ENCODE measurements at places on chromosomes 2 and 18.

- DNase-seq, result no peak
Measured at GRCh38 chr2:207405150-207405549, 124.6 kb upstream of the CREB1 start.

DNA sequence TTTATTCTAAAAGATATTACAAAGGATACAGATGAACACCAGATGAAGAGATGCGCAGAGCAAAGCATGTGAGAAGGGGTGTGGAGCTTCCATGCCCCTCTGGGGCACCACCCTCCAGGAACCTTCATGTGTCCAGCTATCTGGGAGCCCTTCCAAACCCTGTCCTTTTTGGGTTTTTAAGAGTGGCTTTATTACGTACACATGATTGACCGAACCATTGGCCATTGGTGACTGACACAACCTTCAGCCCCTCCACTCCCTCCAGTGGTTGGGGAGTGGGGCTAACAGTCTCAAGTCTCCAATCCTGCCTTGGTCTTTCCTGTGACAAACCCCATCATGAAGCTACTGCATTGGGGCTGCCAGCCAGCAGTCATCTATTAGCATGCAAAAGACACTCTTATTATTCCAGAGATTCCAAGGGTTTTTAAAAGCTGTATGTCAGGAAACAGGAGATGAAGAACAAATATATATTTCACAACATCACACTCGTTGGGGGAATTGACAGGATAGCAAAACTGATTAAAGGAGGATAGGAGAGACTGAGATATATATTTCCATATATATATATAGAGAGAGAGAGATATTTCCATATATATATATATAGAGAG, 19.4 kb downstream of the IL1B start:
- no peak for DNase-seq

- no peak for DNase-seq
Measured at GRCh38 chr18:8661754-8662559, 43.4 kb upstream of the MTCL1 start.

- DNase-seq, result no peak
Measured at GRCh38 chr2:237872178-237872887, 12.9 kb downstream of the RAMP1 start.

DNA sequence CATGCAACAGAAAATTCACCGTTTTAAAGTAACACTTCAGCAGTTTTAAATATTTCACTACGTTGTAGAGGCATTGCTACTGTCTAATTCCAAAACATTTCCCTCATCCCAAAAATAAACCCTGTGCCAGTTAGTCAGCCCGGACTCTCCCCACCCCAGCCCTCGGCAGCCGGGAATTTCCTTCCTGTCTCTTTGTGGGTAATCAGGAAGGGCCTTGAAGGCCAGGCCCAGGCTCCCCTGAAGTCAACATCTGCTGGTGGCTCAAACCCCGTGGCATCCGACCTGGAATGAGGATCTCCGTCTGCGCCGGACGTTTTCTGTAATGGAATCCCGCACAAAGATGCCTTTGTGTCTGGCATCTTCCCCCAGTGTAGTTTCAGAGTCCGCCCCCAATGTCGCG, 219.6 kb downstream of the SNTG2 start:
- no peak for DNase-seq

DNA sequence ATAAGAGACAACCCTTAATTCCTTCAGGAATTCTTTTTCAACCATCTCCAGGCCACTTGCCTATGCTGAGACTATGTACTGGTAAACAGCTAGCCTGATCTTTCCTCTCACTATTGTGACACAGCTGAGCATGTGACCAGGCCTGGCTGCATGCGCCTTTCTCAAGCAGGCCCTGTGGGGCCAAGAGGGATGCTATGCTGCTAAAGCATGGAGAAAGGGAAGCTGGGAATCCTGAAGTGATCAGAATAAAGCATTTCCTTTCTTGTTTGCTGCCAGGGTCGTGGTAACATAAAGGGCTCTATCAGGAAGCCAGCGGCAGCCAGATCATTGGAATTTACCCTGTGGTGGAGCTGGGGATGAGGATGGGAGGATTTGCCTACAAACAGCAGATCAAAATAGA, 29.8 kb upstream of the LCLAT1 start:
- no peak for DNase-seq

Data from effector CD8-positive, alpha-beta T cell (primary cell).